ENCODE measurements at places on chromosomes 13 and 19.

- no peak for DNase-seq
These were observed 94.2 kb downstream of the ZDHHC20 start for GRCh38 chr13:21364916-21365315.

DNA sequence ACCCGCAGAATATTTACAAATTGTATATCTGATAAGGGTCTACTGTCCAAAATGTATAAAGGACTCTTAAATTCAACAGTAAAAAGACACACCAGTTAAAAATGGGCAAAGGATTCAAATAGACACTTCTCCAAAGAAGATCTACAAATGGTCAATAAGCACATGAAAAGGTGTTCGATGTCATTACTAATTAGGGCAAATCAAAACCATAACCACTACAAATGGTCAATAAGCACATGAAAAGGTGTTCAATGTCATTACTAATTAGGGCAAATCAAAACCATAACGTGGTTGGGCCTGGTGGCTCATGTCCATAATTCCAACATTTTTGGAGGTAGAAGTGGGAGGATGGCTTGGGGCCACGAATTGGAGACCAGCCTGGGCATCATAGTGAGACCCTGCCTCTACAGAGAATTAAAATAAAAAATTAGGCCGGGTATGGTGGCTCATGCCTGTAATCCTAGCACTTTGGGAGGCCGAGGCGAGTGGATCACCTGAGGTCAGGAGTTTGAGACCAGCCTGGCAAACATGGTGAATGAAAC lies 40.5 kb downstream of the ACTN4 start:
- no peak for DNase-seq

- no peak for DNase-seq
These were observed 83.2 kb upstream of the IRS2 start for GRCh38 chr13:109869312-109870237.

GRCh38 chr13:29583073-29583785 lies 12.3 kb downstream of the SLC7A1 start:
- DNase-seq, result no peak

- DNase-seq, result no peak
These were observed 13.2 kb downstream of the NUCB1 start for GRCh38 chr19:48913114-48913889.
